H54 (cell line): ENCODE measurements at places on chromosomes 16 and 17.

DNA sequence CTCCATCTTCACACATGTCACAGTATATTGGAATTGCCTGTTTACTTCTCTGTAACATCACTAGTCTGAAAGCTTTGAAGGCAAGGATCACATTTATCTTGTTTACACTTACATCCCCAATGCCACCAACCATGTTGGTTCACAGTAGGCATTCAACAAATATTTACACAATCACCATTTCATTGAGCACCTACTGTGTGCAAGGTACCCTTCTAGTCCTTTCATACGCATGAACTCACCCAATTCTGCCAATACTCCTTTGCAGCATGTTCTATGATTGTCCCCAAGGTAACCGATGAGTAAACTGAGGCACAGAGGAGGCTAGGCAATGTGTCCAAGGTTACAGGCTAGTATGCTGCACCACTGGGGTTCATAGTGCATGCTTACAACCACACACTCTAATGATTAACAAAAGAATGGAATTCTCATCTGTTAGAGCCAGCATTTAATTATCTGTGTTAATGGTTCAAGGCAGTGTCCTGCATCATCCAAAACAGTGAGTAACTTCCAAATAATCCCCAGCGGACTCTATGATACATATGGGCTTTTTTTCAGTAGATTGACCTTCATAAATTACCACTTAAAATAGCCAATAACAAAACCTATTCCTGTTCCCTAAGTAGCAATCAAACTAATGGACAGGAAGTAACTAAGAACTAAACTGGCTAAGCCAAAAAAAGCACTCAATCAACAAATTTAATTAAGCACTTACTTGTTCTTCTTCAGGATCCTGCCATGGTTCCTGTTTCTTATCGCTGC lies 364.5 kb upstream of the XYLT1 start:
- DNase-seq = no peak

- DNase-seq = no peak
Observed at GRCh38 chr17:69874175-69874670, 200.8 kb upstream of the KCNJ16 start.

DNA sequence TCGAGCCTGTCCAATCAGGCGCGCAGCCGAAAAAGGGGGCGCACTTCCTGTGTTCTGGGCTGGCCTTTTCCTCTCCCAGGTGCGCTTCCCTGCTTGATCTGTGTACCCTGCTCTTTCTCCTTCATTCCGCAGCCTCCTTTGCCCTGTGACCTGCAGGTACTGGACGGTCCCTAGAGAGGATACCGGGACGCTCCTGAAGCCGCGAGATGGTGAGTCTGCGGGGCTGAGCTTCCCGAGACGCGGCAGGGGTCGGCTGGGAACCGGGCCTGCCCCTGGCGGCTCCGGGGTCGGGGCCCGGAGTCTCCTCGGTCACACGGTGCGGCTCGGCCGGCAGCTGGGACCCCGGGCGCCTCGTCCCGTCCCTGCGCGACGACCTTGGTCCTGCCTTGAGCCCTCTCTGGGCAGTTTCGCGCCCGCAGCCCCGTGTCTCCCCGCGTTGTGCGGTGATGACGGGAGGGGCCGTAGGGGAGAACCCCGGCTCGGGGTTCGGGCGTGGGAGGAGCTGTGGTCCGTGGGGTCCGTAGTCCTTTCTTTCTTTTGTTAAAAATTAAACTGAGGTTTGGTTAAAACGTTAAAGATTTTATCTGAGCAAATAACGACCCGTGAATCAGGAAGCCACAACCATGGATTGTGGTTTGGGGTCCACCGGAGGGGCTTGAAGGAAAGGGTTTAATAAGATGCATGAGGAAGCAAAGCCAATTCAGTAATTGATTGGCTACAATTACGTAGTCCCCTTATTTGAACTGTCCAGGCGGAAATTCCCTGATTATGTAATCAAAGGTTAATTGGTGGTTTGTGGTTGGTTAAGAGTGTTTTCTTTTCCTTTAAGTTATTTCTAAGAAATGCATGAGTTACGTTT lies 172.8 kb upstream of the ZNF267 start:
- DNase-seq = peak; percentile 53

GRCh38 chr16:27785307-27785678 lies 235.3 kb downstream of the KATNIP start:
- no peak for DNase-seq

DNA sequence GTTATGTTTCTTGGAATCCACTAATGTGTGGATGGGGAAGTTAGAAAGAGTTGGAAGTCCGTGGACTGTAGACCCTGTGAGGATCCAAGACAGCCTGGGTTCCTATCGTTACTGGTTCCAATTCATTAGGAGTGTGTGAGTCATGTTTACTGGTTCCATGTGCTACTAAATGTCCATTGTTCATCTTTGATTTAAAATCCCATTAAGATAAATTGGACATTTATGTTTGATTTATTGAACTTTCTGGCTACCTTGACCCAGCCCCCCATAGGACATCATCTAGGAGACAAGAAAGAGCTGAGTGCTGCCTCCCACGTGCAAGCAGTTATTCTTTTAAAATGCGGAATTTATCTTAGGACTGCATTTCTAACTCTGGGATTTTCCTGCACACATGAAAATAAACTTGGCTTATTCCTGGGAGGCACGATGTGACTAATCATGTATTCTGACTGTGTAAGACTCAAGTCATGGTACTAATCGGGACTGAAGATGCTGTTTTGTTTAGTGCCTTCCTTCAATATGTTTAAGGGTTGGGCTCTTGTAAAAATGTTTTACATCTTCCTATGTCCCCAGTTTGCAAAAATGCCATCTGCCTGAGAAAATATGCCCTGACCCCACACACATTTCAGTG lies 53.4 kb downstream of the RGS9 start:
- no peak for DNase-seq

GRCh38 chr17:10633738-10634379 lies 23.2 kb downstream of the MYH3 start:
- no peak for DNase-seq

DNA sequence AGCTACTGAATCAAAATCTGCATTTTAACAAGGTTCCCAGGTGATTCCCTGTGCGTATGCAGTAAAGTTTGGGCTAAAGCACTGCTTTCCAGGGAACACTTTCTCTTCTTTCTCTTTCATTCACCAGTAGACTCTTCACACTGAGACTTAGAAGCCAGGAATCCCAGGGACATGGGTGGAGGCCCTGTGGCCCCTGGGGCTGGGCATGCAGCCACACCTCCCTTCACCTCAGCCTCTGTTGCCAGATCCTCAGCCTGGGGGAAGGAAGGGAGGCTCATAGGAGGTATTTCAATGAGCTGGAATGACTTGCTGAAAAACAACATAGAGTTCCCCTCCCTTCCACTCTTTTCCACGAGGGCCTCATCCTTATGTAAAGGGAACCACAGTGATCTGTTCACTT lies 1.2 kb downstream of the G6PC3 start:
- no peak for DNase-seq

DNA sequence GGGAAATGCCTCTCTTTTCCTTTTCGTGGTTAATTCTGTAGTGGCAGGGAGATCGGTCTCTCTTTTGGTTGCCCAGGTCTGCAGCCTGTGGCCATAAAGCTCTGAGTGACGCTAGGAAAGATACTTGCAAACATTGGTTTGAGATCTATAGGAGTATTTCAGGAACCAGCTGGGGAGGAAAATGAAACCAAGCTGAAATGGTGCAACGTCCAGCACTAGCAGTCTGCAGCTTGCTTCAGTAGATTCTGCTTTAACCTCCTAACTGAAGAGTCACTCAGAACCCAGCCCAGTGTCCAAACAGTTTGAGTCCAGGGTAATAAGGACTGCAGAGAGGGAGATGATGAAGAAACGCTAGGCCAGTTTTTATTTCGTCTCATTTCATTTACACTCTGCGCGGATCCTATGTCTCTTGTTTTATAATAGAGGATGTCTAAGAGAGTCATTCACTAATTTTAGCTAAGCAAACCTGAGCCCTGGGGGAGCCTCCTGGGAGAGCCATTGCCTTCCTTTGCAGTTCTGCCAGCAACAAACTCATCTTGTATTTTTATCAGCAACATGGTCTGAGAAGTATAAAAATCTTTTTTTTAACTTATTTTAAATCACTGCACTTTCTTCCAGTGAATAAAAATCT lies 12.0 kb downstream of the SP2 start:
- DNase-seq = no peak

GRCh38 chr17:61007980-61008379 lies 330.3 kb downstream of the BCAS3 start:
- DNase-seq = no peak

- peak; percentile 22 for DNase-seq
Observed at GRCh38 chr16:86261379-86261778, 248.9 kb upstream of the FOXF1 start.

DNA sequence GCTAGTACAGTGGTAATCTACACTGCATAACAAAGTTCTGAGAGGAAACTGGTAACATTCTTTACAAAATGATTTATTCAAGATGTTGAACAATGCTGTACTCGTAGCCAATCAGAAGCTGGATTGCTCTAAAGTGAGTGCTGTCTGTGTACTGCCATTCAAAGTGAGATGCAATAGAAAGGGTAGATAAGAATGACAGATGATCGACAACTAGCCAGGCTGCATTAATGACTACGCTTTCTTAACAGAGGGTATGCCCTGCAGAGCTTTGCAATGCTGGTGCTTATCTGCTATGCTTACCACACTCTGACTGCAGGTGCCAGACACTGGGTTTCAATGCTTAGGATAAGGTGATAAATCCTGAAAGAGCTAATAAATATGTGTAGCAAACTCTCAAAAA lies 46.1 kb upstream of the SLC25A19 start:
- DNase-seq = no peak

DNA sequence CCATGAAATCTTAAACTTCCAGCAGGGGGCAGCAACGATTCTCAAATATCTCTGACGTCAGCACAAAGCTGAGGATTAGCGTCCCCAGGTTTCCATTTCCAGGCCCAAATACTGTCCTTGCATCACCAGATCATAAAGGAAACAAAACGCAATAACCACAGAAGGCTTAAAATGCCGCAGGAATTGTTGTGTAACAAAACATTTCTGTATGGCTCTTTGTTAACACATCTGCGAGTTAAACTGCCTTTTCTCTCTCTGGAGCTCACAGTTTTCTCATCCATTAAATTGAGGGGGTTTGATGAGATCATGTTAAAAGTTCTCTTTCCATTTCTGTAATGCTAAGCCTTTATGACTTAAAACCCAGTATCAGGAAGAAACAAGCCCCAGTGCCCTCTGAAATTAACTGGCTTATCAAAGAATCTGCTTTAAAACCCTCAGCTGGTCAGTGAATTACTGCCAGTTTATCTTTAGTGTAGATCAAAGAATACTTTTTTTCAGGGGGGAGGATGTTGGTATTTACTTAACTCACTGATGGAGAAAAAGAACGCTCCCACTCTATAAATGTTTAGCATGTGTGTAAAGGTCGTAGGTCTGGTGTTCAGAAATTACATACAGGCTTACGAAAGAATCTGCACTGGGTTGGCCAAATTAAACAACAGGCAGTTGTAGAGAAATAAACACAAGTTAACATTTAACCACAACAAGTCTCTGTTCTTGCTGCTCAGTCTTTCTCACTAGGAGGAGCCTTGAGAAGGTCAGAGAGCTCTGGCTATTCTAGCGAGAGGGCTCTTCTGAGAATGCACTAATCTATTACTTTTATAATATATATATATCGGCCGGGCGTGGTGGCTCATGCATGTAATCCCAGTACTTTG lies 10.6 kb upstream of the TERF2 start:
- peak; percentile 50 for DNase-seq

GRCh38 chr17:36086791-36087190 lies 3.2 kb downstream of the CCL3 start:
- DNase-seq = no peak

GRCh38 chr17:66964930-66965800 lies 658 bp downstream of the CACNG4 start:
- DNase-seq = peak; percentile 86

DNA sequence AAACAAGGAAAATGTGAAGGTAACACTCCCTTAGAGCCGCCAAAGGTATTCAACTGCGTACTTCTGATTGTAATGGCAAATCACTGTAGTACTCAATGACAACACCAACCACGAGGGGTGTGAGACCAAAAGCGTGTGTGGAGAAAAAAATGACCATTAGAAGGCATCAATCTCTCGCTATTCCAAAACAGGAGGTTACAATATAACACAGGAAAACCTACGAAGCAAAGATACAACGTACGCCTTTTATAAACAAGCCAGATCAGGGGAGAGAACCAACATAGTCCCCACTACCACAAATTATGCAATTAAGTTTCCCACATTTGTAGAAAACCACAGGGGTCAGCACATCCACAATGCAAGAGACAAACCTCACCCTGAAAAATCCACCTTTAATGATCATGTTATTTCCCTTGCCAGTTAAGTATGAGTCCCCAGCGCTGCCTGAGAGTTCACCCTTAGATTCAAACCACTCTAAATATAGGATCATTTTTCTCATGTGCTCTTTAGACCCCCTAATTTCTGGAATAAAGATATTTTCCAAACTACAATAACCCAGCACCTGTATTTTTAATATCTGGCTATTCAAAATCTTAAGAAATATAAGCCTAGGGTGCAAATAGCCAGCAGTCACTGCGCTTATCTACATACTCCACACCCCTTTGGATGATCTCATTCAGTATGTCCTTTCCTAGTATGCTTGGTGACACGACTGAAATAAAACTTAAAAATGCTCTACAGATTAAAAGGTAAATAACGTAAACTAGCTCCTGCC lies 12.4 kb downstream of the TEX14 start:
- peak; percentile 73 for DNase-seq

- no peak for DNase-seq
Observed at GRCh38 chr17:53033297-53033696, 789.4 kb upstream of the KIF2B start.

DNA sequence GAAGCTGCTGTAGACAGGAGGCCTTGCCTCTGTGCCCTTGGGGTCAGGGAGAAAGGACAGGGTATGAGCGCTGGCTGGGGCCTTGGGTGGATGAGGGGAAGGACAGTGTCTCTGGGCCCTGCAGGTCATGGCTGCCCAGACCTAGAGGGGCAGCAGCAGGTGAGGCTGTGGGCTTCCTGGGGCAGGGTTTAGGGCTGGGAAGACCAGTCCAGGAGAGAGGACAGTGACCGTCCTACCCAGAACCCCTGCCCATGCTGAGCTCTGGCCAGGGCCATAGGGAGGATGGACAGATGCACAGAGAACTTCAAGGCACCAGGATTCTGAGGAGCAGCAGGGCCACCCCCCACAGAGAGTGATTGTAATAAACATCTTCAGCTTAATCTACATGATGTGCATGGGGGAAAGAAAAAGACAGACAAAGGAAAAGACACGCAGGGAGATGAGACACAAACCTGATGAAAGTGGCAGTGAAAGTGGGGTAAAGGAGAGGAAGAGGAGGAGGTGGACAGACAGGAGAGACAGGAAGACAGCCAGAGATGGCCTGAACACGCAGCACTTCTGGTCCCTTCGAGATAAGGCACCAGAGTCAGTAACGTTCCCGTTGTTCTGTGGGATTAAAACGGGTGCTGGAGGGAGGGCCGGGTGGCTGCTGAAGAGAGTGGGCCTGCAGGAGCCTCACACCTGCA lies 17.5 kb downstream of the FLOT2 start:
- DNase-seq = no peak

GRCh38 chr16:12646490-12647274 lies 157.0 kb downstream of the CPPED1 start:
- DNase-seq = no peak

- no peak for DNase-seq
Observed at GRCh38 chr17:1171953-1172352, 7.8 kb downstream of the ABR start.
